Thyroid gland (tissue), 4 donors: ENCODE measurements at places on chromosomes 5 and 9.

GRCh38 chr5:141800617-141801016 is 77.6 kb downstream of the PCDH1 start:
- no peak for DNase-seq

DNA sequence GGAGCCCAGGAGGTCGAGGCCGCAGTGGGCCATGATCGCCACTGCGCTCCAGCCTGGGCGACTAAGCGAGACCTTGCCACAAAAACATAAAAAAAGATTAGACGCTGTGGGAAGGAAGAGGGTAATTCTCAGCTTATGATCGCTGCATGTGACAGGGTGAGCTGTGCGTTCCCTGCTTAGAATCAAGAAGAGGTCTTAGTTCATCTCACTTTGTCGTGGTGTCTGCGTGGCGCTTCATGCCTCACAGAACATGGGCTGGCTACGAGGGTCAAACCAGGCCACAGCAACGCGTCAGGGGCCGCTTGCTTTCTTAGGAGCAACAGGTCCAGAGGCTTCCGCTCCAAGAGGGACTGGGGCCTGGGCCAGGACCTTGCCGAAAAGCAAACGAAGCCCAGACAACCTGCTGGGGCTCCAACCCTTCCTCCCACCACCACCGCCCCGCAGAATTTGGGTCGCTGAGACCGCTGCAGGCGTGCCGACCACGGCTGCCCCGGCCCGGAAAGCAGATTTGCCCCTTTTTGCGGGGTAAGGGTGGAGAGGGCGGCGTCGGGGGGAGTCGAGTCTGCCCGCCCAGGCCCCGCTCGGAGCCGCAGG is 10.0 kb upstream of the GRIN1 start:
- DNase-seq: peak; percentile 40

GRCh38 chr5:2111569-2112105 is 228.9 kb upstream of the IRX4 start:
- no peak for DNase-seq

- DNase-seq: peak; percentile 82
Observed at GRCh38 chr5:124599028-124599973, 147.1 kb downstream of the ZNF608 start.

- DNase-seq: no peak
Observed at GRCh38 chr5:134845335-134845851, 375 bp upstream of the C5orf24 start.

- DNase-seq: no peak
Observed at GRCh38 chr5:95591490-95591901, 28.4 kb upstream of the GPR150 start.

- DNase-seq: no peak
Observed at GRCh38 chr9:122808141-122808540, 8.2 kb downstream of the OR1K1 start.

GRCh38 chr5:146889169-146889568 is 10.6 kb upstream of the PPP2R2B start:
- no peak for DNase-seq

- DNase-seq: no peak
Observed at GRCh38 chr9:20409321-20410092, 212.8 kb downstream of the MLLT3 start.

DNA sequence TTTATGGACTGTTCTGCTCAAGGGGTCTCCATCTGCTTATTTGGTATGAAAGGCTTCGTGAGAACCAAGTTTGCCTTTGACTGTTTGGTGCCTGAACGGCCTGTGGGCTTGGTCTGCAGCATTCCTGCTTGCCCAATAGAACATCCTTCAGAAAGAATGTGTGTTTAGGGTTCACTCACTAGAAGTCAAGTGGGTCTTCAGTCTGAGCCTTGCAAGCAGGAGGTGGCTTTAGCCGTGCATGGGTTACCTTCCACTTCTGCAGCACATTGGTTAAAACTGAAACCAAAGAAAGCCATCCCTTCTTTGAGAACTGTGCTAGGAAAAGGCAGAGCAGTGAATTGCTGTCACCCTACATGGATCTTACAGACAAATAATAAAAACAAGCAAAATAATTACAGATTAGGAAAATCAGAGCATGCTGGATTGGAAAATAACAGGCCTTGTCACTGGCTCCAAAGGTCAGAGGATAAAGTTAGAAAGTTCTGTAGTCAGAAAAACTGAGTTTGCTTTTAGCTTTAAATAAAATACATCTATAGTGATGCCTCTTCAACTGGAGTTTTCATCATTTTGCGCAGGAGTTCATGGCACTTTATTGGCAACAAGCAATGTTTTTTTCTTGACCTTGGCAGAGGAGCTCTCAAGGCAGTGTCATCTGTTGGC is 16.6 kb downstream of the WWC1 start:
- peak; percentile 79 for DNase-seq

GRCh38 chr5:157767689-157768088 is 24.2 kb downstream of the LSM11 start:
- no peak for DNase-seq

DNA sequence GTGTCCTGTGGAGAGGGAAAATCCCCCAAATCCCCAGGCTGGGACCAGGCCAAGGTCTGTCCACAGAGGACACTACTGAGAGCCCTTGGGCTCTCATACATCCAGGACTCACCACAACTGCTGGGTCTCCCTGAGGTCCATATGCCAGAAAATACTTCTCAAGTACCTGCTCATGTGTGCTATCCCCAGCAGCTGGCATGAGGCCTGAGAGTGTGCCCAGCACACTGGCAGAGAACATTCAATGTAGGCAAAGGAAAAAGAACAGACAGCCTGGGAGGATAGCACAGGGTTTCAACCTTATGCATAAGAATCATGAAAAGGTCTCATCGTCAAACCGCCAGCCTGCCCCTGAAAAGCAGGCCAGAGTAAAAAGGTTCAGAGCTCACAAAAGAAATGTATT is 154.1 kb upstream of the TAS2R1 start:
- DNase-seq: peak; percentile 86

DNA sequence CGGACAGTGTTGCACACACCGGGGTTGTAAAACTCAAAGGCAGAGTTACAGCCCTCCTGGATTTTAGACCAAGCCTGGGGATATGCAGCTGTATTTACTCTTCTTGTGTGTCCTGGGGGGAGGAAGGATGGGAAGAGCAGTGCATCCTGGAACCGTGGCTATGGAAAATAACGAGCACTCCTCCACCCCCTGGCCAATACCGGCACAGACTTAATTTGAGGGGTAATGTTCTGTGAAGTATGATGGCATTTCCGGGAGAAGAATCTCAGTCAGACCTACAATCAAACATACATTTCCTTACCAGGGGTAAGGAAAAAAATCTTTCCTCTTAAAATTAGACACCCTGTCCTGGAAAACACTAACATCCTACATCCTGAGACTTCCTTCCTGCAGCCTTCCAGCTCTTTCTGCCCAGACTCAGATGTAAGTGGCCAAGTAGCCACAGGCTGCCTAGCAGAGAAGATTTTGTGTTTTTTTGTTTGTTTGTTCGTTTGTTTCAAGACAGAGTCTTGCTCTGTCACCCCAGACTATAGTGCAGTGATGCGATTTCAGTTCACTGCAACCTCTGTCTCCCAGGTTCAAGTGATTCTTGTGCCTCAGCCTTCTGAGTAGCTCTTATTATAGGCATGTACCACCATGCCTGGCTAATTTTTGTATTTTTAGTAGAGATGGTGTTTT is 11.0 kb upstream of the ERMP1 start:
- peak; percentile 50 for DNase-seq

DNA sequence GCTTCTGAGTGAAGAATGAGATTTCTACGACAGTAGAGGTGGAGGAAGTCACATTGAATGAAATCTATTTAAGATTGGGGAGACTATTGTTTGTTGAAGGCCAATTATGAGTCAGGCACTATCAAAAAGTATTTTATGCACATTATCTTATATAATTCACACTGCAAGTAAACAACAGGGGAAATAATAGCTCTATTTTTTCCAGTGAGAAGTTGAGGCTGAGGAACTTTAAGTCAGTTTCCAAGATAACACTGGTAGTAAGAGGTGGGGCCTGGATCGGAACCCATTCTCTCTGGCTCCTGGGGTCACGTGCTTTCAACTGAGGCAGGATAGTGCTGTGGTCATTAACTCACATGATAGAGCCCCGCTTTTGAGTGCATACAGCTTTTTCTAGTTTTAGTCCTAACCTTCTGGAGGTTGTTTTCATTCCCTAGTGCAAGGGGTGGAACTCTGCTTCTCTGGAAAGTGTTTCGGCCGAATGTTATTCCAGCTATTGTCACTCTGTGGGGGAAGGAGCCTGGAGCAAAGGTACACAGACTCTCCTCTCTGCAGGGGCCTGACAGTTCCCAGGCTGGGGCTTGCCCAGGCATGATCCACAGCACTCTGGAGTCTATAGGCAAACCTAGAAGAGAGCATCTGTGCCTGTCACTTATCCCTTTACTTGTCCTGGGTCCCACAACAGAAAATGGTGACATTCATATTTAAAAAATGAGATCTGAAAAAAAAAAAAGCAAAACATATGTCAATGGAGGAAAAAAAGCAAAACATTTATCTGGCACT is 352.4 kb upstream of the ACTBL2 start:
- peak; percentile 9 for DNase-seq

- peak; percentile 67 for DNase-seq
Observed at GRCh38 chr5:42994555-42995359, 45.4 kb downstream of the ANXA2R start.

GRCh38 chr5:158054223-158055110 is 195.5 kb upstream of the CLINT1 start:
- DNase-seq: no peak

DNA sequence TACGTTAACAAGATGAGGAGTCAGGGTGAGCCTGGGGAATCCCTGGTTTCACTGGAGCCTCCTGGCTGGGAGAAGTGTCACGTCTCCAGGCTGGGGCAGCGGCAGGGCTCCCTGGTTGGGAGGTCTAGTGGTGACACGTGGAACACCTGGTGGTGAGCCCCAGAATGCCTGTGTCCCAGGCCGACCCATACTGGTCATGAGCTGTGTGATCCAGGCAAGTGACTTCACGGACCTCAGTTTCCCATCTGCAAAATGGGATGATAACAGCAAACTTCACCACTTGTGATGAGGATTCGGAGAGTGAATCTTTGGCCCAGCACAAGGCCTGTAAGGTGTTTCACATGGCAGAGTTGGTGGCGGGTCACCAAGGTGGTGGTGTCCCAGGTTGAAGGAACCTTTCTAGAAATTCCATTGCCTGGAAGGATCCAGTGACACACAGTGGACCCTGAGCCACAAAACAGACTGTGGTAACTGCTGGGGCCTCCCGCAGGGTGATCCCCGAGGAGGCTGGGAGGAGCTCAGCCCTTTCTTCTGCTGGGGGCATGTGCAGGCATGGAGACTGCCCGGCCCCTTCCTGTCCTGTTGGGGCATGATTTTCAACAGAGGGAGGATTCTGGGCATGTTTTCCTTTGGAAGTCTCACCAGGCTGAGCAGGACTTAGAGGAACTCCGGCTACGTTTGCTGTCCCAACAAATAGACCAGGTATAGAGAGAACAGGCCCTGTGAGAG is 153.9 kb upstream of the IER5L start:
- DNase-seq: peak; percentile 43

- no peak for DNase-seq
Observed at GRCh38 chr5:15238006-15238405, 262.0 kb upstream of the FBXL7 start.

GRCh38 chr5:91468651-91469422 is 85.7 kb upstream of the ARRDC3 start:
- DNase-seq: no peak

- DNase-seq: no peak
Observed at GRCh38 chr9:123590499-123590898, 234.5 kb downstream of the CRB2 start.

DNA sequence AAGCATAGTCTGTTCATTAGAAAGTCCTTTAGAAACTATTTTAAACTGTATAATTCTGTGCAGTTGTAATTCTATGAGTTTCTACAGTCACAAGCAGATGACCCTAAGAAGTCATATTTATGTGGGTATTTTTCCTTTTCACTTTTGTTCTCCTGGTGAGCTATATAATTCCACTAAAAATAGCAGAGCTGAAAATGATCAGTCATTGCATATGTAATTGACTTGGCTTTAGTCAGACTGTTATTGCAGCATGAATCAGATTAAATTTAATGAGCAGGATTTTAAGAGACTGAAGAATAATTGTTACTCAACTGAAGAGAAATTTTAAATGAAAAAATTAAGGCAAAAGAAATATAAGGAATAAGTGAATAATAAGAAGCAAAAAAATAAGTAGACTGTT is 108.5 kb downstream of the MTREX start:
- no peak for DNase-seq

DNA sequence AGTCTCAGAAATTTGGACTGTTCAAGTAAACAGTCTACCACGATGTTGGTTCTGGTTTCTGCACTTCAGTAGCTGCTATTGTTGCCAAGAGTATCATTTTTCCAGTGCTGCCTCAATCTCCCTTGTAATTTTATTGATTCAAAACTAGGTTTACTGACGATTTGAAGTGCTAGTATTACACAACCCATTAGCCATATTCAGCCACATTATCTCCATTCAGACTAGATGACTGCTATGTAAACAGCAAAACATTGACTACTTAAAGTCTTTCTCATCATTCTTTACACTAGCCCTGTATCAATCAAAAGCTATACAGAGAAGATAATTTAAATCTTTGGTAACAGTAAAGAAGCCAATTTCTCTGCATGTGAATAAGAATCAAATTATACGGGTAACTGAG is 102.0 kb upstream of the TSLP start:
- DNase-seq: no peak

DNA sequence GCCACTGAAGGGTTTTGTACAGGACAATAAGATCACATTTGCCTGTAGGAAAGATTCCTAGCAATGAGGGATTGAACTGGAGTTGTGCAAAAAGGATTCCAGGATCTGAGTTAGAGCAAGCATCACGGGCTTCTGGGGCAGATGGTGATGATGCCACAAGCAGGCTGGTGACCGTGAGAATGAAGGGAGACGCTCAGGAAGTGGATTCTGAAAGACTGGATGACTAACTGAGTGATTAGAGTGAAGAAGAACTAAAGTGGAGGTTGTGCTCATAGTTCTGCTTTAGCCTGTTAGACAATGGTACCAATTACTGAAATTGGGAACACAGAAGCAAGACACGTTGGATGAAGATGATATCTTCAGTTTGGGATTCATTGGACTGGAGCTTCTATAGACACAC is 168.2 kb downstream of the CD180 start:
- no peak for DNase-seq

DNA sequence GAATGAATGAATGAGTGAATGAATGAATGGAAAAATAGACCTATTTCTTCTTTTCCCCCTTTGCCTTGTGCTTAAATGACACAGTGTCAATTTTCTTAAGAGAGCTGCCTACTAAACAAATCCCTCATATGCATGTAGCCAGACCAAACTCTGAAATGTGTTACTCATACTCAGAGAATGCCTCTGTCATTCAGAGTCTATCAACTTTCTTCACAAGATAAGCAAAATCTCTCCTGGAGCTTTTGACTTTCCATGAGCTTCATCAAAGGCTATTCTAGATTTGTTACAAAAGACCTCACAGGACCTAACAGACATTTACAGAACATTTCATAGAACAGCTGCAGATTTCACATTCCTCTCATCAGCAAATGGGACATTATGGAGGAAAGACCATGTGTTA is 275.7 kb upstream of the MSX2 start:
- DNase-seq: no peak

GRCh38 chr5:100838048-100838473 is 65.0 kb downstream of the ST8SIA4 start:
- DNase-seq: no peak
